OCI-LY7 (cell line): ENCODE measurements at places on chromosomes 12 and 14. TPM values are rescaled to one million over a fixed set of nuclear protein-coding genes. Genes with fewer than 3 reads are reported as not detected.

GRIP1 gene
- total RNA-seq: 1.9 and 4.1 TPM in 2 replicates

PTCSC3 gene
- not detected in 2 replicates for total RNA-seq

INSM2 gene
- not detected in 2 replicates for total RNA-seq

LALBA gene
- total RNA-seq: not detected in 2 replicates

NTS gene
- not detected in 2 replicates for total RNA-seq

SRRM4 gene
- not detected in 2 replicates for total RNA-seq

KRT83 gene
- not detected in 2 replicates for total RNA-seq

STYK1 gene
- 0.11 TPM in 1 of 2 replicates, not detected in the other for total RNA-seq
